ENCODE measurements at places on chromosomes 12 and 14. TPM values are rescaled to one million over a fixed set of nuclear protein-coding genes. Genes with fewer than 3 reads are reported as not detected.

- DNase-seq = no peak
These were observed 943.8 kb downstream of the SLC16A7 start for GRCh38 chr12:60539592-60539991.

GRCh38 chr12:54012631-54013409 is 4.0 kb downstream of the HOXC8 start:
- DNase-seq = no peak

DNA sequence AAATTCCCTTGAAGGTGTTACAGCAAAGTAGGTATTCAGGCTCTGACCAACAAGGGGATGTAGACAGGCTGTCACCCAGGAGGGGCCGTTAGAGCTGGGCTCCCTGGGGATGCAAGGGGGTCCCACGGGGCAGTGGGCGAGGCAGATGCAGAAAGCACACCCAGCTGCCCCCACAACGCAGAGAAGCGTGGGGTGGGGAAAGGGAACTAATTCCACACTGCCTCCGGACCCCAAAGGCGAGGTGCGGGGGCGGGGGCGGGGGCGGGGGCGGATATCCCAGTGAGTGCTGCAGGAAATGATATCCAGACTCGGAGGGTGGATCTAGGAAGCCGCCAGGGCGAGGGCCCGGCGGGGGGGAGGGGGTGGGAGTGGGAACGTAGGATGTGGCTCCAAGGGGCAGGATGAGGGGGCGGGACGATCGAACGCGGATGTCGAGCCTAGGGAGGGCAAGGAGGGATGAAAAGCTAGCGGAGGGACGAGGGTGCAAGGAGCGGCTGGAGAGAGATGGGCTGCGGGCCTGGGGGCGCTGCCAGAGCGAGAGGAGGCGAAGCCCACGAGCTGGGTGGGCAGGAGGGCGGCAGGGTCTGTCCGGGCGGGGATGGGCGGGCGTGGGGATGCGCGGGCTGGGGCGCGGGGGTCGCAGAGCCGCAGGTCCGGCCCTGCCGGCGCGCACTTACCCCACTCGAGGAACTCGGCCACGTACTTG is 874 bp downstream of the CDC42BPB start:
- no peak for DNase-seq

DNA sequence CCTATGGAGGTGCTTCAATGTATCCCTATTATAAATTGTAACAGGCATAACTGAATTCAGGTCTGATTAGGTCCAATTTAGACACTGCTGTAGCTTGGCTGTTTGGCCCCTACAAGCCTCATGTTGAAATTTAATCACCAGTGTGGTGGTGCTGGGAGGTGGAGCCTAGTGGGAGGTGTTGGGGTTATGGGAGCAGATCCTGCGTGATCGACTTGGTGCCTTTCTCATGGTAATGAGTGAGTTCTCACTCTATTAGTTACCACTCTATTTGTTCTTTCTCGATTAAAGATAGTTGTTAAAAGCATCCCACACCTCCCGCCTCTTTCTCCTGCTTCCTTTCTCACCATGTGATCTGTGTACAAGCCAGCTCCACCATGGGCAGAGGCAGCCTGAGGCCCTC is 122.1 kb downstream of the FOXA1 start:
- no peak for DNase-seq

DNA sequence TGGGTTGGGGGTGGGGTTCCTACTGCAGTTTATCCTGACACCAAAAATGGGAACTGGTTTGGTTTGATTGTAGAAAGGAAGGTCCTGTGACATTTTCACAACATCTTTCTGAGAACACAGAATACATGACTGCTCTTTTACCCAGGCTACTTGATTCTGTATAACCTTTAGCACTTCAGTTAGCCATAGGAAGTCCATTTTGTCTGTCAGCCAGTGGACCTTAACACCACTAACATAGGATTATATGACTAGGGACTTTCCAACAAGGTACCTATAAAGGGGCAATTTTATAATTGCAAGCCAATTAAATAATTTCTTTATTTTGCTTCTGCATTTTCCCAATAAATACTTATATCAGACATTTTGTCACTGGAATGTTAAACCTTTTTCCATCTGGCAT is 489.2 kb upstream of the MIS18BP1 start:
- DNase-seq = no peak

DNA sequence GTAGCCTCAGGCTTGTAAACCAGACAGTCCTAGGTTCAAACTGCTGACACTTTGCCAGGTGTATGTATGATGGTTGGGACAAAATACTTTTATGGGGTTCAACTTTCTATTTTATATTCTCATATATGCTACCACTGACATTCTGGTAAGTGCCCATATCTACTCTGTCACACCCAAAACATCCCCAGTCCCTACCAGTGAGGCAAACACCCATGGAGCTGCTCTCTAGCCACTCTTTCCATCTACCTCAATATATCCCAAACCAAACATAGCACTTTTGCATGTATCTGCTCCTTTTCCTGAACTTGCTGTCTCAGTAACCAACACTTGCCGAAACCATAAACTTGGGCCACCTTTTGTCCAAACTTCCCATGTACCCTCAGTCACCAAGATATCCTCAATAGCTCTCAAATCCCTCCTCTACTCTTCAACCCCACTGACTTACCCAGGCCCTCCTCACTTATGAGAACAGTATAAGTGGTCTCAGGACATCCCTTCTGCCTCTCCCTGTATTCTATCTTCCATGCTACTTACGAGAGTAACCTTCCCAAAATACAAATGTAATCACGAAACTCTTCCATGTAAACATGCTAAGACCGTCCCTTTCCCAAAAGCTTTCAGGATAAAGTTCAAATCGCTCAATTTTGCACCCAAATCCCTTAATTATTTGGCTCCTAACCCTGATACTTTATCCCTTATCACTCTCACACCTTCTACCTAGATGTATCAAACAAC is 3.6 kb downstream of the GALC start:
- no peak for DNase-seq

DNA sequence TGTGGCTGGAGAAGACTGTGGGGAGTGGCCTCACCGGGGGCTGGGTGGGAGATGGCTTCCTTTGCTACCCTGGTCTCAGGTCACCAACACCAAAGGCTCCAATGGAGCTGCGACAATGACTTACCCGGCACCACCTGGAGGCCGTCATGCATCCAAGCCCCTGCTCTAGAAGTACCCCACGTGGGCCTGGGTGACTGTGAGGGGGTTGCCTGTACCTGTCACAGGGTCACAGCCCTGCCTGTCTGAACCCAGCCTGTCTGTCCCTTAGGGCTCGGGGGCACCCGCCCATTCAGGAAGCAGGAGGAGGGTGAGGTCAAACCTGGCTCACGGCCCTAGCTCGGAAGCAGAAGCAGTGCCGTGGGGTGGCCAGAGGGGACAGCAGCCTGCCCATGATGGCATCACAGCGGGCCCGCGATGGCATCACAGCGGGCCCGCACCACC is 18.9 kb downstream of the ABCB9 start:
- no peak for DNase-seq

GRCh38 chr14:29148221-29148620 is 381.6 kb downstream of the FOXG1 start:
- DNase-seq = no peak

DNA sequence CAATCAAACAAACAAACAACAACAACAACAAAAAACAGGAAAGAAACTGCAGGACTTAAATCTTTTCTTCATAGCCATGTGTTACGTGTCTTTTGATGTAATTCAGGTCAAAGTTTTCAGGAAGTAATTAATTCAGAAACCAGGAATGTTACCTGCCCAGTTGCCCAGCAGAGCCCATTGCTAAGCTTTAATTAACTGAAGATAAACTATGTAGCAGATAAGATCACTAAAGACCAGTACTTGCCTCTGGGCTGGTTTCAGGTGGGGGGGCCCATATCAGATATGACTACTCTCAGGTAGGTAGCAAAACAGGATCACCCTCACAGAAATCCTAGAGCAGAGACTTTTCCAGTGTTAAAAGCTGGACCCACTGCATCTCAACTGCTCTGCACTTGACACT is 69.2 kb downstream of the LIN7A start:
- DNase-seq = no peak

DNA sequence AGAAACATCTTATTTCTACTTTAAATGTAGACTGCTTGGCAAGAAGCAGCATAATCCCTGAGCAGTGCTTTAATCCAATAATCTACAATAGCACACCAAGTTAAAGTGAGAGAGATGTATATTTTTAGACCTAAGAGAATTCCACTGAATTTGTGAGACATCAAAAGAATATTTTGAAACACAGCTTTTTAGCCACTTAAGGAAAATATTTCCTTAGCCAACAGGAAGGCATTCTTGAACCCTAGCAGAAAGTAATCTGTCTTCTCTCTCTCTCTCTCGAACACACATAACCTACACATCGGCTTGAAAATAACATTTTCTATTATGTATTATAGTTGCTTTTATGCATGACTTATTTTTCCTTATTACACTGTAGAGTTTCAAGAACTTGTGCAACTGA is 34.0 kb downstream of the KITLG start:
- DNase-seq = no peak

DNA sequence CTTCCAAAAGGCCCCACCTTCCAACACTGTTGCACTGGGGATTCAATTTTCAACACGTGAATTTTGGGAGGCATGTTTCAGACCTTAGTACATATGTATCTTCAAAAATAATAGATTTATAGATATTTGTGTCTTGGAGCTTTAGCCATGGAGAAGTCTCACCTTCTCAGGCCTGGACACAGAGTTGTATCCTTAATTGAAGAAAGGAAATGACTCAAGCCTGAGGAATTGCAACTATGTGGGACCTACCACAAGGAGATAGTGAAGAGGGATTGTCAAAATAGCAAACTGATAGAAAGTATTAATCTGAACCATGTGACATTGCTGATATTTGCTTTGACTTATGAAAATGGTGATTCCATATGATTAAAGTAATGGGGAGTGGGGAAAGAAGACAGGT is 89.8 kb downstream of the ACSS3 start:
- DNase-seq = no peak

PZP gene
- total RNA-seq = not detected

CLEC4D gene
- not detected for total RNA-seq

NELL2 gene
- 10.2 TPM for total RNA-seq

TAS2R50 gene
- total RNA-seq = 1.0 TPM

TEX52 gene
- total RNA-seq = not detected

KIF26A gene
- total RNA-seq = 0.34 TPM

Measured in activated T-helper 2 cell treated with anti-CD3 and anti-CD28 coated beads, Interferon-gamma antibody, Interleukin-2, Interleukin-4, amounts not matched to agents 10 μg/mL and 5 μg/mL and 100 μg/mL, durations not matched to agents 14 hours and 24 hours and 36 hours (primary cell).